ENCODE measurements at places on chromosomes 16 and 17. TPM values are rescaled to one million over a fixed set of nuclear protein-coding genes. Genes with fewer than 3 reads are reported as not detected.

KRT222 gene
- total RNA-seq = not detected

ASGR1 gene
- total RNA-seq = 16.4 TPM

SLC12A3 gene
- total RNA-seq = not detected

SDK2 gene
- total RNA-seq = 0.04 TPM

ZNF19 gene
- total RNA-seq = 1.6 TPM

- no peak for DNase-seq
These were observed 23.7 kb downstream of the GPR142 start for GRCh38 chr17:74390680-74391653.

GRCh38 chr17:2061441-2061958 lies 6.6 kb downstream of the HIC1 start:
- DNase-seq = no peak

GRCh38 chr16:10646581-10647263 lies 48.0 kb downstream of the TEKT5 start:
- DNase-seq = no peak

GRCh38 chr17:44826123-44826790 lies 3.8 kb downstream of the GJC1 start:
- no peak for DNase-seq

DNA sequence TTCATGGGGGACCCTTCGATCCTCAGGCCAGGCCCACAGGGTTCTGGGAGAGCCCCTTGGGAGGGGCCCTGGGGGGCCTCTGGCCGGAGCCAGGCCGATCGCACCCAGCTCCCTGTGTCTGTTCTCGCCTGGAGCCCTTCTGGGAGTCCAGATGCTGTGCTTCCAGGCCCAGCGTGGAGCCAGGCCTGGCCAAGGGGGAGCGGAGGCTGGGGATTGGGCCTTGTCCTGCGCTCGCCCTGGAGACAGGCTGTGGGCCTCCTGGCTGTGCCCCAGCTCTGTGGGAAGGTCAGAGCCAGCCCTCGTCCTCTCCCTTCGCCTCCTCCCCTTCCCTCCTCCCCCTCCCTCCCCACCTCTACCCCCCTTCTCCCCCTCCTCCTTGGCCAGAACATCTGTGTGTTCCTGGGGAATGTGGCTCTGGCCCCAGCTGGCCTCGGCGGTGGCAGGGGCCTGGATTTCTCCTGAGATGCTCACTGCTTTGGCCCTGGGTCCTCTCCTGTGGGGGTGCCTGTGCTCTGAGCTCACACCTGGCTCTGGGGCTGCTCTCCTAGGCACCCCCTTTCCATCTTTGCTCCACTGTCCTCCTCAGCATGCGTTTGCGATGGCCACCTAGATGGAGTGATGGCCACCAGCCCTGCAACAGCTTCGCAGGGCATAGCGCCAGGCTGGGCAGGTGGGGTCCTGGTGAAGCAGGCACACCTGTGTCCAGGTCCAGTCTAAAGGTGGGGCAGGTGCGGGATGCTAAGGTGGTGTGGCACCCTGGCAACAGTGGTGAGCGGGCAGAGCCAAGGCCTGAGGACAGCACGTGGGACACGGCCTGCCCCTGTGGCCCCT lies 90.6 kb upstream of the CIBAR2 start:
- no peak for DNase-seq

DNA sequence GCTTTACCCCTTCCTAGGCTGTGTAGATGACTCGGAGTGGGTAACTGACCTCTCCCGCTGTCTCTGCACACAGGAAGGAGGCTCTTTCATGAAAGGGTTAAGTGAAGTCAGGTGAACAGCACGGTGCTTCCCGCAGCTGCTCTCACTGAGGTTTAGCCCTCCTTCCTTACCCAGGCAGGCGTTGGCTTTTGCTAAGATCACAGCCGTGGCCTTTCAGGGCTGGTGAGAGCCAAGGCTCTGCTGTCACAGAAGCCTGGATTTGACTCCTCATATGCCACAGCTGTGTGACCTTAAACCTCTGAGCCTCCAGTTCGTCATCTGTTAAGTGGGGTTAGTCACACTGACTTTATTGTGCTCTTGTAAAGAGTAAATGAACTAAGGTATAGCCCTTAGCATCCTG lies 90.9 kb upstream of the PLCG2 start:
- no peak for DNase-seq

DNA sequence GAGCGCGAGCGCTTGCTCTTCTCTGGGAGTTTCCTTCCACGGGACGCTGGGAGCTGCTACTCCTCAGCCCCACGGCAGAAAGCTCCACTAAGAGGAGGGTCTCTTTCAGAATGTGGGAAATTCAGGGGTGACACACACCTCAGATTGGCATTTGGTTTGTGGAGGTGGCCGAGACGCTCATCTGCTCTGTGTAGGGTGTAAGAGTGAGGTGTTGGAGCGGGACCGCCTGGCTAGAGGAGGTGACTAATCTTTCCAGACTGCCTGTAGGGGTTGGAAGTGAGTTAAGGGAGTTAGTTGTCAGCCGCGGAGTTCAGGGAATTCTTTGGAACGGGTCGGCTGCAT lies 735 bp downstream of the PSMD11 start:
- DNase-seq = peak; percentile 40

DNA sequence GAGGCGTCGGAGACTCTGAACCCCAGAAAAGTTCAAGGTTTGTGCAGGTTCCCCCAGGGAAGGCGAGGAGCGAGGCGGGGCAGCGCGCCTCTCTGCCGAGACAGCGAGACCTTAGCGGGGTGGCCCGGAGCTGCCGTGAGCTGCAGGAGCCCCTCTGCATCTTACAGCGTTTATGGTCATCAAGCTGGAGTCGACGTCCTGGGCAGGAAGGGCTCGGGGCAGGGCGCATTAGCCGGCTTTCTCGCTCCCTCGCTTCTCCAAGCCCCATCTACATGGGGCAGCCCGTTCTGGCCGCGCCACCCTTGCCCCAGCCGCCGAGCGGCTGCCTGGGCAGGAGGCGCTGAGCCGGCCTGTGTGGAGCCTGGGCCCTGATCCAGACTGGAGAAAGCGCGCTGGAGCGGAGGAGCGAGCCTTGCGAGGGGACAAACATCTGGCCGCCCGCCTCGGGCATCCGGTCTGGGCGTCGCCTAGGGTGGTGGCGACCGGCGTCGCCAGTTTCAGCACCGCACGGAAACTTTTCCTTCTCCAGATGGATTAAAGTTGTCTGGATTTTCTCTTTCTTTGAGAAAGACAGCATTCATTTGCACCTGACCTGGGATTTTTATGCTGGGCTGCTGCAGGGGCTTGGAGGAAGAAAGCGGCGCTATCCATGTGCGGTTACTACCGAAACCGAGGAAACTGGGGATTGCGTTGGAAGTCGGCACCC lies 750 bp downstream of the TMEM132E start:
- no peak for DNase-seq

DNA sequence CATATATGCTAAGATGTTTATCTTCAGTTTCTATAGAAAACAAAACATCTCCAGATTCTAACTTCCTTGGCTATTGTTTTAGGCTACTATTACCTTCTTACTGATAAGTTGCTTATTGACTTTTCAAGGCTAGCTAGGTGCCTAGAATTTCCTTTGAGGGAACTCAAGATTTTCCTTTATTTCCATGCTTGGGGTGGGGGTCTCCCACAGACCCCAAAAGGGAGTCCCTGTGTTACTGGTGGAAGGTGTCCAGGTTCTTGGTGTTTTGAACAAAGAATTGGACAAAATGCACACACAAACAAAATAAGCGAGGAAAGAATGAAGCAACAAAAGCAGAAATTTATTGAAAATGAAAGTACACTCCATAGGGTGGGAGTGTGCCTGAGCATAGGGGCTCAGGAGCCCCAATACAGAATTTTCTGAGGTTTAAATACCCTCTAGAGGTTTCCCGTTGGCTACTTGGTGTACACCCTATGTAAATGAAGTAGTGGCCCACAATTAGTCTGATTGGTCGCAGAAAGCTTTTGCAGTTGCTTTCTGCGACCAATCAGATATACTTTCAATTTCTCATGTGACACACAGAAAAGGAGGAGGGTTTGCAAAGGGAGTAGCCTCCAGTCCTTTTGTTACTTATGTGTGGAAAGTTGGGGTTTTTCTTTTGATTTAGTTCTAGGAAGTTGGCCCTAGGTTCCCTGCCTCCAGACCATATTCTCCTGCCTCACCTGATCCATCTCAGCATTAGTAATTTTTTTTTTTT lies 67.5 kb downstream of the MARF1 start:
- no peak for DNase-seq

GRCh38 chr17:57527221-57528057 lies 217.7 kb downstream of the CCDC182 start:
- no peak for DNase-seq

DNA sequence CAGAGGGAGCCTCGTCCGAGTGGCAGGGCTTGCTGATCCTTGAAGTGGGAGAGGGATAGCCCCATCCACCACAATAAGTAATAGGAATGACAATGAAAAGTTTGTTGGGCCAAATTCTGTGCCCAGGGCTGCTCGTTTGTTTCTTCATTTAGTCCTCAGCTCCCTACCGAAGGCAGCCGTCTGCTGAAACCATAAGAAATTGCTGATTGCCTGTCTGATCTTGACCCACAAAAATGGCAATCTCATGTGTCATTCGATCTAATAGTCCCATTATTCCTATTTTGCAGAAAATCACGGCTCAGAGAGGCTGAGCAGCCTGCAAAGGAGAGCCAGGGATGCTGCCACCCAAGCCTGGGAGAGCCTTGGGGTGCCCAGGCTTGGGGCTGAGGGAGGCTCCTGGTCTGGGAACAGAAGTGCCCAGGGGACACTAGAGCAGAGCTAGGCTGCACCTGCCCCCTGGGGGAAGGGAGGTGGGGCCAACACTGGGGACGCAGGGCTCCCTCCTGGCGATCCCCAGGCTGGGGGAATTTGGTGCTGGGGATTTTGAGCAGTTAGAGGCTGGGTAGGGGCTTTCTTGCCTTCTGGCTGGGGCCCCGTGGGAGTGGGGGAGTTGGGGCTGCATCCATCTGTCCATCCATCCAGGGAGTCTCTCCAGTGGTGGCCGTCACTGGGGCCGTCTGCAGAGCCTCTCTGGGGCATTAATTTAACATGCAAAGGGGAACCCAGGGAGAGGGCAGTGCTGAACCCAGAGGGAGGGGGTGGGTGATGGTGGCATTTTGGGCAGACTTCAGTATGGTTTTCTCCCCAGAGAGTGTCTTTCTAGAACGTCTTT lies 53.5 kb downstream of the SOCS1 start:
- DNase-seq = no peak

Data from pulmonary artery endothelial cell (primary cell).